ENCODE measurements at places on chromosomes 16 and 17. TPM values are rescaled to one million over a fixed set of nuclear protein-coding genes. Genes with fewer than 3 reads are reported as not detected.

DNA sequence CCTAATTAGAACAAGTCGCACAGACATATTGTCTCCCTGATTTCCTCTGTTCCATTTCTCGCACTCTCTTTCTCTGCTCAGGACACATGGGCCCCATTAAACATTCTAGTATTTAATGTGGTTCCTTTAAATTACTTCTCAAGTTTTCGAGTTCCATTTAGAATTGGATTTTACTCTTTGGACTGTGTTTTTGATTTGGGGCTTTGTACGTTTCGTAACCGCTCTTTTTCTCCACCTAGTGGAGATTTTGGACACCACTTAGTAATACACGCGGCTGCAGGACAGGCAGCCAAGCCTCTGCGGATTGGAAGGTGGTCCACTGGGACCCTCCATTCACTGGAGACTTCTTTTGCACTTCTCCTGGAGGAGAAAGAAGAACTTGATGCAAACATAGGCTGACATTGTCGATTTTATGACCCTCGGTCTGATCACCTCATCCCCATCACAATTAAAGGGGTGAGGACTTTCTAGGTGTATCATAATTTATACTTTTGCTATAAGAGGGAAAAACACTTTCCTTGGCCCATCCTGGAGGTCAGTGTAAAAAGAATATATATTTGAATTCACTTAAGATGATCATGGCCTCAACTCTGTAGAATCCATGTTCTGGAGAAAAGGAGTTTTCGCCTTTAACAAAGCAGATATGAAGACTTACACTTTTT lies 85.7 kb downstream of the NOG start:
- H3K36me3 ChIP-seq = no peaks in the 10 kb centered on the region
- DNase-seq = no peak
- H3K4me3 ChIP-seq = peak overlapping the region; percentile 54
- peaks cover 38% of the 10 kb centered on the region for H3K27me3 ChIP-seq
- peaks cover 10% of the 10 kb centered on the region for H3K4me1 ChIP-seq
- no peak overlapping the region for H3K27ac ChIP-seq

DNA sequence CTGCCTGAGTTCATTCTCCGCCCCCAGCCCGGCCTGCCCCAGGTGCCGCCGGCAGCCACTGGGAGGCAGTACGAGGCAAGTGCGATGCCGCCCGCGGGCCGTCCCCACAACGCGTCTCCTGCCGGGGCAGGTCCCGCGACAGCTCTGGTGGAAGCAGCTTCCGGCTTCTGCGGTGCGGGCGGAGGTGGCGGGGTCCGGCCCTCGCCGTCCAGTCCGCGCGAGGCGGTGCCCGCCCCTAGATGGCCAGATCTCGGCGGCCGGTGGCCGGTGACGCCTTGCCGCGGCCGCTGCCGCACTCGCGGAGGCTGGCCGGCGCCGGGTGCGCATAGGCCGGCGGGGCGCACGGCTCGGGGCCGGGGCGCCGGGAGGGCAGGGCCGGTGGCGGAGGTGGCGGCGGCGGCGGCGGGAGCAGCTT lies 1.8 kb downstream of the GJD3 start:
- H3K36me3 ChIP-seq = no peaks in the 10 kb centered on the region
- H3K27ac ChIP-seq = no peak overlapping the region
- DNase-seq = no peak
- peak overlapping the region; percentile 75 for H3K4me3 ChIP-seq
- H3K4me1 ChIP-seq = peaks cover 17% of the 10 kb centered on the region

IRX5 gene
- 1.0 TPM for total RNA-seq

DNA sequence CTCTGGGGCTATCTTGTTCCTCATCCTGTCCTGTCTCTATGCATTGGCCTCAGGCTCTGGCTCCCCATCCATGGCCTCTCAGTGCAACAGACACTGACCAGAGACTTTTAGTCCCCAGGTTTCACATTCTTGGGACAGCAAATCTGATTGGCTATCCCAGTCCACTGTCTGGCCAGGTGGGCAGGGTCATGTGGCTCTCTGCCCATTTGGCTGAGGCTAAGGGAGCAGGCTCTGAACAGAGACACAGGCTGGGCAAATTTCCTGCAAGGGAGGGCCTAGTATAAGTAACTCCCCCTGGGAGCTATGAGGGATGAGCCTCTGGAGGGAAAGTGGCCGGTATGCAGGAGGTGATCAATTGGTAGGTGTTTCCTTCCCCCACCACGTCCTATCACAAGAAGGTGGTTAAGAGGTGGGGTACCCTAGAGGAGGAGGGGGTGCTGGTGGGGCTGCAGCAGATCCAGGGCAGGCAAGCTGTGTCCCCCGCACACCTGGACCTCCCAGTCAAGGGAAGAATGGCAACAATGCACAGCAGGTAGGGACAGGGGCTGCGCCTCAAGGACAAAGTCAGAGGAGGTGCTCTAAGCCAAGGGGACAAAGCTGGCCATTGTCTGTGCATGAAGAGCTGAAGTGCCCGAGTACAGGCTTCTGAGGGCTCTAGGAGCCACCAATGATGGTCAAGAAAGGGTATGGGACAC lies 13.2 kb downstream of the XYLT2 start:
- no peak for DNase-seq
- peaks cover 13% of the 10 kb centered on the region for H3K4me1 ChIP-seq
- H3K36me3 ChIP-seq = peaks cover 3% of the 10 kb centered on the region
- no peak overlapping the region for H3K27ac ChIP-seq
- H3K27me3 ChIP-seq = no peaks in the 10 kb centered on the region
- no peak overlapping the region for H3K4me3 ChIP-seq

DNA sequence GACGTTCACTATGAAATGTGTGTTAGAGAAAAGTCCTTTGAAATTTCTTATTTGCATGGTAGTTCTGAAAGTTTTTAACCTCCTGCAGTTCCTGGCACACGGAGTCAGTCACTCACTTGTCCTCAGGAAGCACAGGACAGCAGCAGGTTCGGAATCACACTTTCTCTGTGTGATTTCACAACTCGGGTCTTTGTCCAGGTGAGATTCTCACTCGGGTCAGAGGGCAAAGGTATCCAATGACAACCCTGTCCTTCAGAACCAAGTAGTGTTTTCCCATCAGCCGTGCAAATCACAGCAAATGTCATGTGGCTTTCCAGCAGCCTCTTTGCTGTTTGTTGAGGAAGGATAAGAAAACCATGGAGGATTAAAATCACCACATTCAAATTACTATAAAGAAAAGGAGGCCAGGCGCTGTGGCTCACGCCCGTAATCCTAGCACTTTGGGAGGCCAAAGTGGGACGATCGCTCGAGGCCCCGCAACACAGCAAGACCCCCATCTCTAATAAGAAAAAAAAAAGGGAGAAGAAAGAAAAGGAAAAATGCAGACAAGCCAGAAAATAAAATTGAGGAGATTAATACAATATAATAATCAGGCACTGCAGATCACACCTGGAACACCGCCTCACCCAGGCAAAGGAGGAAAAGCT lies 22.0 kb downstream of the ADCY9 start:
- H3K4me3 ChIP-seq = peak overlapping the region; percentile 15
- H3K27me3 ChIP-seq = no peaks in the 10 kb centered on the region
- H3K36me3 ChIP-seq = no peaks in the 10 kb centered on the region
- H3K4me1 ChIP-seq = peaks cover 73% of the 10 kb centered on the region

GRCh38 chr17:511001-511698 lies 158.5 kb upstream of the RPH3AL start:
- H3K27ac ChIP-seq = peak overlapping the region; percentile 60
- no peak for DNase-seq
- no peaks in the 10 kb centered on the region for H3K36me3 ChIP-seq
- H3K27me3 ChIP-seq = no peaks in the 10 kb centered on the region
- peaks cover 26% of the 10 kb centered on the region for H3K4me1 ChIP-seq
- no peak overlapping the region for H3K4me3 ChIP-seq

CCR7 gene
- not detected for total RNA-seq

DNA sequence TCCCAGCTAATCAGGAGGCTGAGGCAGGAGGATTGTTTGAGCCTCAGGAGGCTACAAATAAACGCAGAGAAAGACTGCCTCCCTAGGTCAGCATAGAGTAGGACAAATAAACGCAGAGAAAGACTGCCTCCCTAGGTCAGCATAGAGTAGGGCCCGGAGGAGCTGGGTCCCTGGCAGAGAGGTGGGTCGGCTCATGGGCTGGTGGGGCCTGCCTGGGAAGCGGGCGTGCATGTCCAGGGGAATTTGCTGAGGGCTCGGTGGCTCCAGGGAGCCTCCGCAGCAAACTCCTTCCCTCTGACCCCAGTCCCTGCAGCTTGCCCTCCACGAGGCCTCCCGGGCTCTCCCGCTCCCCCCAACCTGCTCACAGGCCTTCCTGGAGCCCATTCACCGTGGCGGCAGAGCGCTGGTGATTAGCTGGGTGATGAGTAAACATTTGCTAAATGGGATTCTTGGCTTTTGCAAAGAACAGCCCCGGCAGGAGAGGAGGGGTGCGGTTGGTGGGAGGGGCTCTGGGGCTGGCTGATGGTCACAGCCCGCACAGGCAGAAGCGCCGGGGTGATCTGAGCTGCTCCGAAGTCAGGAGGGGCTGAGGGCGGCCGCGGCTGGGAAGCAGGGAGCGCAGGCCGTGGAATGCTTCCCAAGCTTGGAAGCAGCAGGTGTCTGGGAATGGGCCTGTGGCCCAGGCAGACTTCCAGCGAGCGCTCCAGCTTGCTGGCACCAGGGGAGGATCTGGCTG lies 93.1 kb downstream of the RTN4RL1 start:
- H3K27ac ChIP-seq = no peak overlapping the region
- no peak for DNase-seq
- no peak overlapping the region for H3K4me3 ChIP-seq
- peaks cover 22% of the 10 kb centered on the region for H3K27me3 ChIP-seq
- no peaks in the 10 kb centered on the region for H3K36me3 ChIP-seq

- no peaks in the 10 kb centered on the region for H3K36me3 ChIP-seq
- peaks cover 9% of the 10 kb centered on the region for H3K4me1 ChIP-seq
- H3K27me3 ChIP-seq = no peaks in the 10 kb centered on the region
- no peak for DNase-seq
Observed at GRCh38 chr17:8300627-8301242, 5.5 kb upstream of the SLC25A35 start.

DNA sequence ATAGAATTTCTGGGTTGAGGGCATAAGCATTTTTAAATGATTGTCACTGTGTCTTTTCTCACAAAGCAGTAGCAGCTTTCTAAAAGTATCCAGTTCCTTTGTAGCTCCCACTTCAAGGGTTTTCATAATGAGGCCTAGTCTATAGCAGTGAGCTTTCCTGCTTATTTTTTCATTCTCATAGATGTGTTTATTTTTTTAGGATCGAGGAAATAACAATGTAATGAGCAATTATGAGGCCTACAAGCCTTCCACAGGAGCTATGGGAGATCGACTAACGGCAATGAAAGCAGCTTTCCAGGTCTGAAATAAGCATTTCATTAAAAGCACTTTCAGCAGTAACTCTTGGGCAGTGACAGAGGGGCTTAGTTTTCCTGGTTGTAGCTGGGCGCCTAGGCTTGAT lies 10.6 kb upstream of the PSMC5 start:
- H3K4me3 ChIP-seq = no peak overlapping the region
- peaks cover 6% of the 10 kb centered on the region for H3K4me1 ChIP-seq
- no peaks in the 10 kb centered on the region for H3K27me3 ChIP-seq
- H3K27ac ChIP-seq = peak overlapping the region; percentile 49
- no peak for DNase-seq

CACNG3 gene
- total RNA-seq = not detected

DNA sequence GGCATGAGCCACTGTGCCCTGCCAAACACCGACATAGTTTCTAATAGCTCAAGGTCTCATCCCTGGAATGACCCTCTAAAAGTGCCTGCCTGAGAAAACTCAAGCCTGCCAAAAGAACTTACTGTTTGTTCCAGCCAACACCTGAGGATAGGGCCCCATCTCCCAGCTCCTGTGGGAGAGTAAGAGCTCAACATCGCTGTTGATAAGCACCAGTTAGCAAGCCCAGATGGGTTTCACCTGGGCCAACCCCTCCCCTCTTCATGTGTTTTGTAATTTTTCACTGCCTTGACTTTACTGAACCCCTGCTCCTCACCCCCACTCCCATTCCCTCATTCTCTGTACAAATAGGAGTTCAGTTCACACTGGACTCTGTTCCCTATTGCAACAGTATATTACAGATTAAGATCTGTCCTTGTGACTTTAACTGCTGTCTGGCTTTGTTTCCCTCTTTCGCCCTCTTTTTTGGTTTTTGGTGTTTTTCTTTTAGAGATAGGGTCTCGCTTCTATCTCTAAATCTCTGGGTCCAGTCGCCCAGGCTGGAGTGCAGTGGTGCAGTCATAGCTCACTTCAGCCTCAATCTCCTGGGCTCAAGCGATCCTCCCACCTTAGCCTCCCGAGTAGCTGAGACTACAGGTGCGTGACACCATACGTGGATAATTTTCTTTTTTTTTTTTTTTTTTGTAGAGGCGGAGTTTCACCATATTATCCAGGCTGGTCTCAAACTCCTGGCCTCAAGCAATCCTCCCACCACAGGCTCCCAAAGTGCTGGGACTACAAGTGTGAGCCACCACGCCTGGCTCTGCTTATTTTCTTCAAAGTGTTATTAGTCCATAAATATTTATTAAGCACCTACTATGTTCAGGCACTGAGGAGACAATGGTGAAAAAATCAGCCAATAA lies 12.3 kb downstream of the NUPR1 start:
- DNase-seq = no peak
- H3K4me3 ChIP-seq = no peak overlapping the region
- H3K4me1 ChIP-seq = peaks cover 11% of the 10 kb centered on the region
- no peaks in the 10 kb centered on the region for H3K27me3 ChIP-seq
- no peak overlapping the region for H3K27ac ChIP-seq
- H3K36me3 ChIP-seq = no peaks in the 10 kb centered on the region

DNA sequence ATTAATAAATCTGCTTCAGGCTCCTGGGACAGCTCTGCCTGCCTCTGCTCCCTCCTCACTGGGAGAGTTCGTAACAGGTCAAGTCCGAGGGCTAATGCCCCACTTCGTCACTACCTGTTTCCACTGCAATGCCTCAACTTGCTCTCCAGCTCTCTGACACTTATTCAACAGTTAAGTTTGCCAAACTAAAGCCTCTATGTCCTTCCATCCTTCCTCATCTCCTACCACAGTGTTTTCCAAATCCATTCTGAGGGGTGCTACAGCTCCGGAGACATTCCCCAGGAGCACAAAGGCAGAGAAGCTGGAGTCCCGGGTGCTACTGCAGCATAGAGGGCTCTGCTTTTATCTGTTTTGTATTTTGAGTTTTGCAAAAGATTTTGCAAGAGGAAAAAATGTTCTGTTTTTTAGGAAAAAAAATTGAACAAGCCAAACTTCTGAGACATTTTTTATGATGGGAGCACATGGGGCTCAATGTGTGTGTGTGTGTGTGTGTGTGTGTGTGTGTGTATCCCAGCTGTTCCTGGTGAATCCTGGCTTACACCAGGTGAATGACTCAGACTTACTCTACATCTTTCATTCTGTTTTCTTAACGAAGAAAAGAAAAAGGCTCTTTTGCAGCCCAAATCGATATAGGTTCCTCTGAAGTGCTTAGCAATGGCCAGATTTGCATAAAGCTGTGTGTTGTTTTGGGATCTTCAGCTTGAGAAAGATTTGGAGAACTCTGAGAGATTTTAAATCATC lies 46.1 kb upstream of the MYOCD start:
- H3K27ac ChIP-seq = peak overlapping the region; percentile 69
- H3K4me3 ChIP-seq = no peak overlapping the region
- DNase-seq = no peak
- peaks cover 4% of the 10 kb centered on the region for H3K36me3 ChIP-seq
- peaks cover 32% of the 10 kb centered on the region for H3K4me1 ChIP-seq

GRCh38 chr16:56603589-56603988 lies 4.8 kb upstream of the MT2A start:
- no peak overlapping the region for H3K27ac ChIP-seq
- no peak for DNase-seq

SSTR5 gene
- total RNA-seq = not detected

GRCh38 chr16:642189-643049 lies 791 bp downstream of the MCRIP2 start:
- H3K36me3 ChIP-seq = no peaks in the 10 kb centered on the region
- H3K4me1 ChIP-seq = peaks cover 5% of the 10 kb centered on the region
- H3K4me3 ChIP-seq = peak overlapping the region; percentile 66
- H3K27ac ChIP-seq = no peak overlapping the region
- H3K27me3 ChIP-seq = no peaks in the 10 kb centered on the region

RHBDF1 gene
- total RNA-seq = 52.4 TPM

GRCh38 chr17:39627047-39627711 lies 427 bp downstream of the PPP1R1B start:
- H3K27ac ChIP-seq = no peak overlapping the region
- no peak for DNase-seq
- H3K4me1 ChIP-seq = peaks cover 13% of the 10 kb centered on the region
- peak overlapping the region; percentile 65 for H3K4me3 ChIP-seq

Measured in chondrocyte (in vitro differentiated cells).